ENCODE measurements at places on chromosomes 4 and X.
A peak's percentile ranks its signal among the peaks of the same experiment; 100 is the strongest.

- no peak for DNase-seq
These were observed 38.7 kb upstream of the GRID2 start for GRCh38 chr4:92265021-92265420.

- no peak for DNase-seq
These were observed 200.0 kb downstream of the RELL1 start for GRCh38 chr4:37486166-37486565.

DNA sequence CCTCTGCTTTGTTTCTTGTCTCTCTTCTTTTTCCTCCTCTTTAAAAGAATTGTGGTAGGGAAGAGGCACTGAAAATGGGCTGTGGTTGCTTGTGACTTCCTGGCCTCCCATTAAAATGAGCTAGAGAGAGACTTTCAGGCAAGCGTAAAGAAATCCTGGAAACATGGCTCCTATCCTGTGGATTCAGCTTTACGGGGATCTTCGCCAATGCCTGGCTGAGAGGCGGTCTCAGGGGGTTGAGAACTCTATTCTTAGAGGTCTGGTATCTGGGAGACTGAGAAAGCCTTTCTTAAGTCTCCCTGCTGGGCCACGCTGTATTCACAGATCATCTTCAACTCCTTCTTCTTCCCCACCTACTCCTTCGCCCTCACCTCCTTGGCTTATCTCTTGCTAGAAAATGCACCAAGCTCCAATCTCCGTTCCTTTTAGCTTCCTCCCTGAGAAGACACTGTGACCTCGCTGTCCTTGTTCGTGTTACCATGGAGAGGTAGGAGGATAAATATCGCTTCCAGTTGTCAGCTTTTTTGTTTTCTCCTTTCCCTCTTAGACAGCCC lies 542 bp upstream of the KLF8 start:
- no peak for DNase-seq

GRCh38 chr4:140893939-140894338 lies 137.8 kb upstream of the TBC1D9 start:
- DNase-seq: no peak

- DNase-seq: no peak
These were observed 61.1 kb downstream of the RGS12 start for GRCh38 chr4:3353752-3354454.

GRCh38 chrX:118975831-118976598 lies 1.6 kb downstream of the LONRF3 start:
- peak; percentile 79 for DNase-seq

GRCh38 chr4:24669751-24670150 lies 85.4 kb upstream of the DHX15 start:
- no peak for DNase-seq

DNA sequence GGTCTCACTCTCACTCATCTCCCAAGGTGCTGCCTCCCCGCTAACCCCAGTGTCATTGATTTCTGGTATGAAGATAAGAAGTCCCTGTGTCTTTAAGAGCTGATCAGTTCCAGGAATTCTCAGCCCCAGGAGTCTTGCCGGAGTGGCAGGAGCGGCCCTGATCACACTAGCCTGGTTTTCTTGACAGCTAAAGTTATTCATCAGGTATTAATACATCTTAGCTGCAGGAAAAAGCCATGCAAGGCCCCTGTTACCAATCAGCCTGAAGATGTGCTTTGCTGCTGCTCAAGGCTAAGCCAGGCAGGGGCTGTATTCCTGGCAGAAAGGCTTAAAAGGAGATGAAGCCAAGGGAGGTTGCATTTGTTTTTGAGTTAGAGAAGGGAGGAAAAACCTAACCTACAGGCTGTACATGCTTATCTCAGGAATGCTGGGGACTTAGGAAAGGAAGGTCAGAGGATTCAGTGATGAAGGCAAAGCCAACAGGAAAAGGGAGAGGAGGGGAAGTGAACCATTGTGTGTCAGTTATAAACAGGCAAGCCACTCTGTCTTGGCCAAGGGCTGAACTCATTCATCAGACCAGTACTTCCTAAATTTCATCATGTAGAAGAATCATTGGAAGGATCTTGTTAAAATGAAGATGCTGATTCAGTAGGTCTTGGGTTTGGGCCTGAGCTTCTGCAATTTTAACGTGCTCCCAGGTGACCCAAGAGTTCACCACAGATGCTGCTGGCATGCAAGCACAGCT lies 8.6 kb downstream of the SRPX start:
- no peak for DNase-seq

GRCh38 chr4:72942565-72942964 lies 127.0 kb downstream of the COX18 start:
- DNase-seq: no peak

- DNase-seq: no peak
These were observed 17.5 kb downstream of the MTHFD2L start for GRCh38 chr4:74175379-74175778.

DNA sequence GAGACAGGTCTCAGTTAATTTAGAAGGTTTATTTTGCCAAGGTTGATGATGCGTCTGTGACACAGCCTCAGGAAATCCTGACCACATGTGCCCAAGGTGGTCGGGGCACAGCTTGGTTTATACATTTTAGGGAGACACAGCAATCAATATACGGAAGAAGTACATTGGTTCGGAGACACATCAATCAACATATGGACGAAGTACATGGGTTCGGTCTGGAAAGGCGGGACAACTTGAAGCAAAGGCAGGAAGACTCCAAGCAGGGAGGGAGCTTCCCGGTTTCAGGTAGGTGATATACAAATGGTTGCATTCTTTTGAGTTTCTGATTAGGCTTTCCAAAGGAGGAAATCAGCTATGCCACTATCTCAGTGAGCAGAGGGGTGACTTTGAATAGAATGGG lies 225.2 kb upstream of the ZFP42 start:
- no peak for DNase-seq

DNA sequence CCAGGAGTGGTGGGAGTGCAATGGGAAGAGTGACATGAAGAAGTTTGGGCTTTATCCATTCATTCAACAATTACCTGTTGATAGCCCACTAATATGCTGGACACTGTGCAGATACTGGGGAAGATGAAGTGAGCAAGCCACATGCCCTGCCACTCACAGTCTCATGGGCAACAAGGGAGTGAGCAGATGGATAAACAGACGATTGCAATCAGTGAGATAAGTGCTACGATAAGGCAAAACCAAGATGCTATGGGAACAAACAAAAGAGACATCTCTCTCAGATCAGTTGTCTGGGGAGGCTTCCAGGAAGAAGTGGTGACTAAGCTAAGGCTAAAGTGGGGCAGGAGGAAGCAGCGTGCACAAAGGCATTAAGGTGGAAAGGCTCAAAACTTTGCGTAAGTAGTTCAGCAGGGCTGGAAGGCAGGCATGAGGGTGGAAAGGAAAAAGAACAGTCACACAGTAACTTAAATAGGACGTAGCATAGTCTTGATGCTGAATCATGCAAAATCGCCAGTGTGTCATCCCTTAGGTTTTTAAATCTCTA lies 31.7 kb downstream of the GAB3 start:
- peak; percentile 43 for DNase-seq

DNA sequence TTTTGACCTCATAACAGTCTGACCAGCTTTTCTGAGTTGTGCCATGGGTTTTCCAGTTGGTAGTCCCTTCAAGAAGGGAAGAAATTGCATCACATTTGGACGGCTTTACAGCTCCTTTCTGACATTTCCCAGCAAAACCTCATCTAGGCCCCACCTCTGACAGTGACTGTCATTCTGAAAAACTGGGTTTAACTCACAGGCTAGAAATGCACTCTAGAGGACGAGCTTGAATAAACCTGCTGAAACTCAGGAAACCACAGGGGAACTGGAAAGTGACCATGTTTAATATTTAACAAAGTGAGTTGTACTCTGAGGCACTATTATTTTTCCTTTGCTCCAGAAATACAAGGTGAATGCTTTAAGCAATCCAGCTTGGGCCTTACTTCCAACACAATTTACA lies 434.3 kb upstream of the RASGEF1B start:
- no peak for DNase-seq

DNA sequence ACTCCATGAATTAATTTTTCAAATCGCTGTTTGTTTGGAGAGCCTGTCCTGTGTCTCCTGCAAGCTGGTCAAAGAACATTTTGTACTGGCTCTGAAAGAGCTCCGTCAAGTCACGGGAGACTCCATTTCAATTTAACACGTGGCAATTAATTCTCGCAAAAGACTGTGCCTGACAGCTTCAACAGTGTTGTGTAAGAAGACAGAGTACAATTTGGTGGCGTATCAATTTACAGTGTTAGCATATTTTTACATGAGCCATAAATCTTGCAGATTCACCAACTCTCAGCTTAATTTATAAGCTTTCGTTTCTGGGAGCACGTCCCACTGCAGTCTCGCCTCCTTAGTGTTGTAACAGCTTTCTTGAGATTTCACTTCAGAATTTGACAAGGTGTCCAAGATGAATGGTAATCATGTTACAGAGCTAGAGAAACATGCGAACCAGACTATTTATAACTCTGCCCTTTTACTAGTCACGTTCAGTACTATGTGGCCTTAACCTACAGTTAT lies 70.8 kb downstream of the RWDD4 start:
- DNase-seq: no peak

DNA sequence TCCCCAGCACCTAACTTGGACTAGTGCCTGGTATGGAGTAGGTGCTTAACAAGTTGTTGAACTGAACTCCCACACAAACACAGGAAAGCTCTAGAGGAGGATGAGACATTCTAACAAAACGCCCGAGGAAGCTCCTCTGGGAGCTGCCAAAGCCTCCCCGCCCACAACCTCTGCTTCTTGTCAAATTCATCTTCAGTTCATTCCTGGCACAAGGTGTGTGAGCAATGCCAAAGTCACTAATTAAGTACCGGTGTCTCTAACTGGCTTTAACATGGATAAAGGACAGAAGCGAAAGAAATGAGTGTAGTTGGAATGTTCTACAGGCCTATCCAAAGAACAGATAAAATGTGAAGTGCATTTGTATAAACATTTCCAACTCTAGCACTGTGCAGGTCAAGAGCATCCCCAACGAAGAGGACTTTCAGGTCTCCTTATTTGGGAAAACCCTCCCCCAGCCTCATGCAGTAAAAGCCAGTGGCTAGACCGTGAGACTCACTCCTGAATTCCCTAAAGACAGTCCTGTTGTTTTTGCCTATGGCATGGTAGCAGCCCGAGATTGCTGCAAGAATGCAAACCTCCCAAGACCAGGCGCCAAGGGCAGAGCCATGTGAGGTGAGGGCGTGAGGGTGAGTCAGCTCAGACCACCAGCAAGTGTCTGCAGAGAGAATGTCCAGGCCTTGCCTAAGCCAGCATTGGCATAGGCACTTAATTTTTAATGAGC lies 72.2 kb upstream of the KLF3 start:
- no peak for DNase-seq

- DNase-seq: no peak
These were observed 38.2 kb downstream of the FHL1 start for GRCh38 chrX:136185401-136186022.

DNA sequence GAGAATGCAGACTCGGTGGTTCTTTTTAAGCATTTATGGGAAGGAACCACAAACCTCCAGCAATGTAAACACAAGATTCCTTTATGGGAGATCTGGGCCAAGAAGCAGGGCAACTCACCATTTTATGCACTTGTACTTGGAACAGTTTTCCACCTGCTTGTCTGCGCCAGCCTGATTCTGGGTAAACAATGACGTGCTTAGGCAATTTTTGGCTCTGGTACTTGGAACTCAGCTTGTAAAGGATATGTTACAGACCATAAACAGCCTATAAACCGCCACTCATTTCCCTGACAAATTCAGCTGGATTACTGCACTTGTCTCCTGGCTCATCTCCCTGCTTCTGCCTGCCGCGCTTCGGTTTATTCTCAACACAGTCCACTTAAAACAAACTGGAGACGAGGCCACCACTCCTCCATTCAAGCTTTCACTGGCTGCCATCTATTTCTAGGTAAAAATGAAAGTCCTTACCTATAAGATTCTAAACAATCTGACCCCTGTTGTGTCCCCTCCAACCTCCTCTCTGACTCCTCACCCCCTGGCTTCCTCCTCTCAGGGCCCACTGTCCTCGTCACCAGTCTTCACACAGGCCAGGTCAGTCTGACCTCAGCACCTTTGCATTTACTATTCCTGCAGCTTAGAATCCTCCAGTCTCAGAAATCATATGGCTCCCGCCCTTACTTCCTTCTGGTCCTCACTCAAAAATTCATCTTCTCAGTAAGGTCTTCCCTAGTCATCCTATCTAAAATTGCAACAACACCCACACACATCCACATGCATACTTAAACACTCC lies 205.9 kb upstream of the GALNT7 start:
- no peak for DNase-seq
